ENCODE measurements at places on chromosomes 13 and 19. TPM values are rescaled to one million over a fixed set of nuclear protein-coding genes. Genes with fewer than 3 reads are reported as not detected.

DNA sequence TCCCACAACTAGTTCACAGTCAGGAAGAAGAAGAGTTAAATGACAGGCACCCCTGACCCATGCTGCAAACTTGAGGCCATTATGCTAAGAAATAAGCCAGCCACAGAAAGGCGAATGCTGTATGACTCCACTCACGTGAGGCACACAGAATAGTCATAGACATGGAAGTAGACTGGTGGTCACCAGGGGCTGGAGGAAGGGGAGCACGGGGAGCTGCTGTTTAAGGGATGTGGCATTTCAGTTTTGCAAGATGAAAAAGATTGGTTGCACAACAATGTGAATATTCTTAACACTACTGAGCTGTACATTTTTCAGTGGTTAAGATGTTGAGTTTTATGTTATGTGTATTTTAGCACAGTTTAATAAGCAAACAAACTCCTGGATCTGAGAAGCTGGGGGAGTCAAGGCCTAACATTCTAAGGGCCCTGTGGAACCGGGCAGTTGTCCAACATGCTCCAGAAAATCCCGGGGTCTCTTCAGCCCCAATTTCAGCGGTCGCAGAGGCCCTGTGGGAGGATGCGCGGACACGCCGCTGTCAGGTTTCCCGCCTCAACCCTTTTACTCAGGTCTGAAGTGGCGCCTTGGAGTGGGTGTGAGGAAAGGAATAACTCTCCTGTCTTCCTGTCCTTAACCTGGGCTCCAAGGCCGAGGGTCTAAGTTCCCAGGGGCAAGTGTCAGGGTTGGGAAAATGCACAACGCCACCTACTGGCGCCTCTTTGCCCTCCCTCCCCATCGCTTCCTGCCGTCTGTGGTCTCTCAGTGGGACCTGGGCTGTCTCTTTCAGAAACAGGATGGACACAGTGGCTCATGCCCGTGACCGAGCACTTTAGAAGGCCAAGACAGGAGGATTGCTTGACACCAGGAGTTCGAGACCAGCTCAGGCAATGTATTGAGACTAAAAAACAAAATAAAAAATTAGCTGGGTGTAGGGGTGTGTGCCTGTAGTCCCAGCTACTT lies 4.4 kb upstream of the TMEM272 start:
- DNase-seq = no peak

DNA sequence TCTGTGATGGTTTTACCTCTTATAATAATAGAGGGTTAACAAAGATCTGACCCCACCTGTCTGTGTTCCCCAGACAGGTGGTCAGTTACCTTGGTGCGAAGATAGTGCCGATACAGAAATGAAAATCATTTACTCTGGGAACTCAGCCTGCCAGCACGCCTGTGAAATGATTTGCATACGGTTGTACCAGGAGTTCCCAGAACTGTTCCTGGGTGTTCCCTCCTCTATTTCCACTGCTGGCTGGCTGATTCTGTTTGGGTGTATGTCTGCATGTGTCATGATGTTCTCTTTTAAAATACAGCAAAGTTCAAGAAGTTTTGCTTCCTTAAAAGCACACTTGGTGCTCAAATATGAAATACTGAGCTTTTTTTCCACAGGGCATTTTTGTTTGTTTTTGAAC lies 527.1 kb downstream of the FGF9 start:
- DNase-seq = no peak

DNA sequence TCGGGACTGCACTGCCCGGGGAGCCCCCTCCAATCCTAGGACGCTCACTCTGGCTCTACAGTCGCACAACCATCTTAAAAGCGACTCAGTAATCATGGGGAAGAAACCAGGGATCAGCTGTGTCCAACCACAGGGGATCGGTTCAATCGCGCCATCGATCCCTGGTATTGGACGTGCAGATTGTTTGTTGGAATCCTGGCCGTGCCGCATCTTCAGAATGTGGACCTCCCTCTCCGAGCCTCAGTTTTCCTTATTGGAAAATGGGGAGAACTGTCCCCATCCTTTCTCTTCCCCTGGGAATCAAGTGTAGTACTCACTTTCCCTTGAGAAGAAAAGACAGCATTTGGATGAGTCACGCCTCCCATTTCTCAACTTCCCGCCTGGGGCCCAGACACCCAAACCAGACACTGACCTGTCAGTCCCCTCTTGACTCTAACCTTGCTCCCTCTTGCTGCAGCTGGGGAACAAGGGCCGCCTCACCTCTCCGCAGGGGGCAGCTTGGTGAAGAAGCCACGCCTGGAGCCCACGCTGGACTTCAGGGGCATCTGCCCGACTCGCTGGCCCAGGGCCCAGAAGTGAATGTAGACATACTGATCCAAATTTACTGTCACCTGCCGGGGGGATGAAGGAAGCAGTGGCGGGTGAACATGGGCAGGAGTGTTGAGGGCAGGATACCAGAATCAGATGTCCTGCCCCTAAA lies 17.6 kb downstream of the EMP3 start:
- no peak for DNase-seq

DNA sequence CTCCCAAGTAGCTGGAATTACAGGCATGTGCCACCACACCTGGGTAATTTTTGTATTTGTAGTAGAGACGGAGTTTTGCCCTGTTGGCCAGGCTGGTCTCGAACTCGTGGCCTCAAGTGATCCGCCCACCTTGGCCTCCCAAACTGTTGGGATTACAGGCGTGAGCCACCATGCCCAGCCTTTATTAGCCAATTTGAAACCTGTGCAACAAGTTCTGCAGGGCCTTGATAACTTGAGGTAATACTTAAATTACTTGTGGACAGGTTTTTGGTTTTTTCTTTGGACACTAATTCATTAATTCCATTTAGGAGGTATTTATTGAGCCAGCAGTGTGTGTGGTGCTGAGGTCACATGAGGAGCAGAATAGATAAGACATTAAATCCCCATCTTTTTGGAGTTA lies 39.5 kb downstream of the ARHGAP35 start:
- DNase-seq = no peak

- DNase-seq = no peak
Measured at GRCh38 chr13:58712191-58712590, 1080.6 kb downstream of the PCDH17 start.

- DNase-seq = no peak
Measured at GRCh38 chr13:75752826-75753225, 116.7 kb downstream of the LMO7 start.

DNA sequence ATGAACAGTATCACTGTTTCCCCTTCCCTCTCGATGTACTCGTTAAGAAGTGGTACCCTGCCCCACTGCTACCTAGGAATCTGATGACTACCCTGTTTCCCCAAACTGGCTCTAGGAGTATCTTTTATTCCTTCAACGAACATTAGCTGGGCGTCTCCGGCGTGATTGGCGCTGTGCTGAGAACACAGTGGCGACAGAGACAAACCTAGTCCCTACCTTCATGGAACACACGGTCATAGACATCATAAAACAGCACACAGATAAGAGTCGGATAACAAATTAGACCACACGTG lies 730 bp downstream of the SYMPK start:
- DNase-seq = no peak

The ADAT3 gene
- 5.3 TPM for total RNA-seq

The ATP1A3 gene
- total RNA-seq = not detected

The TSSK6 gene
- total RNA-seq = 0.87 TPM

The TEX26 gene
- total RNA-seq = 0.36 TPM
